ENCODE measurements at places on chromosomes 12 and 14. TPM values are rescaled to one million over a fixed set of nuclear protein-coding genes. Genes with fewer than 3 reads are reported as not detected.

DNA sequence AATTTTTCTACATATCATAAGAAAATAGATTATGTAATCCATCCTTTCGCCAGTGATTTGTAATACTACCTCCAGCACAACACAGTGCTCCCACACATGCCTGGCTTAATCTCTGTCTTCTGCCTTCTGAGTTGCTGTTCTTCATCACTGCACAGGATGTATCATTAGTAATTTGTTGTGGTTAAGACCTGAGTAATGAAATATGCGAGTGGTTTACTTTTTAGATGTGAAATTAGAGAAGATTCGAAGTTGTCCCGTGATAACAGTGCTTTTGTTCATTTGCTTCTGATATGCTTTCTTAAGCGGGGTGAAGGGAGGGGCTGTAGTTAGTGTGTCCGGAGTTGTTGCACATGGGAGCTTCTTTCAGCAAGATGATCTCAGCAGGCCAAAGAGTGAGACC is 18.1 kb downstream of the KRT85 start:
- no peak for DNase-seq

DNA sequence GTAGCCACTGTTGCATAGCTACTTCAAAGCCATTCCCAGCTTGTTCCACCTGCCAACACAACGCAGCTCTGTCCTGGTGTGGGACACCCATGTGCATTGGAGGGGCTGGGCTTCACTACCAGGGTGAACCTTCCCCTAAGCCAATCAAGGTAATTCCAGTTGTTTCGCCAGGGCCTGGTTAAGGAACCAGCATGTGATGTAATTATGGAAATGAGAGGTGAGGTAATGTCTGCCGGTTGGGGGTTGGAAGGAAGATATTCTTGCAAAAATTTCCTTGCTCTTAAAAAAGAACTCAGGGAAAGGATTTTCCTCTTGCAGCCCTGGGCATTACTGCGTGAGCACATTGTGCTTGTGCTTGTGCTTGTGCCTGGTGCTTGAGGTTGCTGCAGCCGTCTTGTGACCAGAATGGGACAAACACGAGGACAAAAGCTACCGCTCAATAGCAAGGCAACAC is 14.9 kb downstream of the TUBA1C start:
- DNase-seq, result no peak

DNA sequence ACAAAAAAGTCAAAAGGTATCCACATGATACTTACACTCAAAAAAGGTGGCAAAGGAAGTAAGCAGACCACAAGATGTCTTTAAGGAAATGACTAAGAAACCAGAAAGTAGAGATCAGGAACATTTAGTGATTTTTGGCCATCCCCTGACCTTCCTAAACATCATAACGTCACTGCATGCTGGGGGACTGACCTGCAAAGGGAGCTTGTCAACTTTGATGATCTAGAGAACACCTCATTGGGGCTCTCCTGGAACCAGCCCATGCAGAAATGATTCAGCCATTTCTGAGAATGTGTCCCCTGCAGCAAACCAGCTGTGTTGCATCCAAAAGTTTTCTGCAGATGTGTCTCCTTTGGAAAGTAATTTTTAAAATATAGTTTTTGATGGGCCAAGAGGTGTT is 152.2 kb upstream of the RASSF8 start:
- no peak for DNase-seq

GRCh38 chr12:106226884-106227640 is 20.8 kb downstream of the CKAP4 start:
- DNase-seq, result peak; percentile 83

- no peak for DNase-seq
Measured at GRCh38 chr12:85476756-85477155, 196.7 kb downstream of the ALX1 start.

DNA sequence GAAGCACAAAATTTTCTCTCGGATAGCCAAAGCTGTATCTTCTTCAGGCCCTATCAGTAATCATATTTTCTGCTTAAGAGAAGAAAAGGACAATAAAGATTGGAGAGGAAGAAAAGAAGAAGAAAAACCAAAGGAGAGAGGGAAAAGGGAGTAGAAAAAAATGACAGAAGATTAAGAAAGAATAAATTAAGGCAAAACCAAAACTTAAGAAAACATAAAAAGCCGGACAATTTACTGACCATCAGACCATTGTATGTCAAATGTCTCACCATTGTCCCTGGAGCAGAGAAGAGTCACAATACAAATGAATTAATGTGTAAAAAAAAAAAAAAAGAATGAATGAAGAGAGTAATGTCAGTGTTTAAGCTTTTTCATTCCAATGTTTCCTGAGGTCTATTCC is 1274.8 kb downstream of the FSCB start:
- DNase-seq, result no peak

DNA sequence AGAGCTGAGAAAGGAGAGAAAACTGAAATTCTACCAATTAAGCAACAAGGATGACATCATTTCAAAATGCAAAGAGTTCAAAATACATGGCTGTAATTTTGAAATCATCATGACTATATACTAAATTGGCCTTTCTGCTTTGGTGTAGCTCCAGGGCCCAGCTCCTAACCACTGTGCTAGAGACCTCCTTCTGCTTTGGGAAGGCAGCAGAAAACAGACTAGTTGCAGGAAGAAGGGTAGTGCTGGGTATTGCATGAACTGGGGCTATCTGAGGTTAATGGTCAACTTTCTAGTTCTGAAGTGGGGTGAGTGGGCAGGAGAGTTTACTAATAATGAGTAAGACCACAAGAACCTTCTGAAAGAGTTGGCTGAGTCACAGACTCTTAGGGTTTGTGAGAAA is 66.2 kb downstream of the PTGER2 start:
- DNase-seq, result no peak

GRCh38 chr12:1885599-1886245 is 32.7 kb downstream of the CACNA2D4 start:
- no peak for DNase-seq

DNA sequence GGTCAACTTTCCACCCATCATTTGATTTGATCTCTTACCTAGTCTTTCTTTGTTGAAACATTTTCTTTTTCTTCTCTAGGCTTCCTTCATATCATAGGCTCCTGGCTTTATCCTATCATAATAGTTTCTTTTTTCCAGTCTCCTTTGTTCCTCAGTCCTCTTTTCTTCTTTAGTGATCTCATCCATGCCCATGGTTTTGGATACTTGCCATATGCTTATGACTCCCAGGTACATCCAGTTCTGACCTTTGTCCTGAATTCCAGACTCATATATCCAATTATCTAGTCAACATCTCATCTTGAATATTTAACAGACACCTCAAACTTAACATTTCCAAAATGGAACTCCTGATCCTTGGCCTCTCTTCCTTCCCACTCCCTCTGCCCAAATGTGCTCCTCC is 36.1 kb upstream of the KRAS start:
- DNase-seq, result no peak

DNA sequence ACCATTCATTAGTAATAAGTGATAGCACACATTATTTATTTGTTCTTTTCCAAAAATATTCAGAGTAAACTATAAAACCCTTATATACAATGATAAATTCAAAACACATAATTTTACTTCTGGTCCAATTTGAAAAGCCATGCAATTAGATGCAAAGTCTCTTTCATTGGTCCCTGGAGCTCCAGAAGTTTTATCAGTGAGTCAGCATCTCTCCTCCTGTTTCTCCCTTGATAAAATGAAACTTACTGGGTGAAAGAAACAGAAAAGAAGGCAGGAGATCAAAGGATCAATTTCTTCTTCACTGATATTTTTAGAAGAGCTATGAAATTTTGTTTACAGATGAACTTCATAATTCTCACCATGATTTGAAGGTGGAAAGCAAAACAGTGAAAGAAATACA is 47.5 kb downstream of the IFNG start:
- no peak for DNase-seq

DNA sequence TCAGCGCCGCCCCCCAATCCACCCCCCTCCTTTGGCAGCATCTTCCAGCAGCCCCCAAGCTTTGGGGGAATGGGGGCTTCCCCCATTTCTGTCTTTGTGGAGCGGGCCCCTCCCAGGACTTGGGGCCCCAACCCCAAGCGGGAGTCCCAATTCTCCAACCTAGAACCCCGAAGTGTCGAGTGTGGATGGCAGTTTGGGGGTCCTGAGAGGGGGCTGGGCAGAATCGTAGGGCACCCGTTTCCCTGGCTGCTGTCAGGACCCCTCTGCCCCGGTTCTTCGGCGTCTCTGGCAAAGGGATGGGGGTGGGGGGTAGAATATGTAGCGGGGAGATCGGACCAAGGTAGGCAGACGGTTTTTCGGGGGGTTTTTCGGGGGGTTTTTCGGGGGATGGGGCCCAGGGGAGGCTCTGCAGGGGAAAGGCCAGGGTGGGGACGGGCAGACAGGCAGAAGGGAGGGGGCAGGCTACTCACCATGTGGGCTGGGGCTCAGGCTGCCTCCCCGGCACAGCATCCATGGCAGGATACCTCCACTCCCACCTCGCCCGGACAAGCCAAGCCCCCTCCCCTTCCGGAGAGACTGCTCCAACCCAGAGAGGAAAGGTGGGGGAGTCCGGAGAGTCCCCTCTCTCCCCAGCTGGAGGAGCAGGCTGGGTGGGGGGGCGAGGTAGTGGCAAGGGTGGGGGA is 739 bp downstream of the JPH4 start:
- DNase-seq, result no peak

Gene LRCOL1
- not detected for total RNA-seq

Gene TSHR
- total RNA-seq, result not detected

Gene SERPINA3
- not detected for total RNA-seq

All from Karpas-422 (cell line).